ENCODE measurements at places on chromosomes 3 and 15. TPM values are rescaled to one million over a fixed set of nuclear protein-coding genes. Genes with fewer than 3 reads are reported as not detected.

The GP5 gene
- total RNA-seq = not detected

The SPATA12 gene
- 0.57 TPM for total RNA-seq

The SKOR1 gene
- total RNA-seq = 0.13 TPM

GRCh38 chr15:70854666-70854976 lies 664 bp upstream of the LARP6 start:
- no peaks in the 10 kb centered on the region for H3K27me3 ChIP-seq
- peaks cover 36% of the 10 kb centered on the region for H3K4me1 ChIP-seq
- peak overlapping the region; percentile 47 for H3K27ac ChIP-seq

GRCh38 chr3:154901278-154901677 lies 178.8 kb upstream of the MME start:
- H3K27ac ChIP-seq = no peak overlapping the region
- no peaks in the 10 kb centered on the region for H3K27me3 ChIP-seq

- no peak overlapping the region for H3K27ac ChIP-seq
- H3K4me3 ChIP-seq = no peak overlapping the region
- H3K27me3 ChIP-seq = no peaks in the 10 kb centered on the region
Measured at GRCh38 chr3:127706785-127707351, 34.1 kb downstream of the ABTB1 start.

GRCh38 chr15:99076109-99076508 lies 28.8 kb upstream of the SYNM start:
- peak overlapping the region; percentile 51 for H3K4me3 ChIP-seq
- no peaks in the 10 kb centered on the region for H3K36me3 ChIP-seq
- no peaks in the 10 kb centered on the region for H3K4me1 ChIP-seq

- H3K4me3 ChIP-seq = no peak overlapping the region
- H3K27me3 ChIP-seq = no peaks in the 10 kb centered on the region
- no peaks in the 10 kb centered on the region for H3K36me3 ChIP-seq
- H3K4me1 ChIP-seq = no peaks in the 10 kb centered on the region
- DNase-seq = no peak
Measured at GRCh38 chr15:63124506-63124905, 2.8 kb downstream of the LACTB start.

- H3K4me3 ChIP-seq = peak overlapping the region; percentile 94
- peaks cover 3% of the 10 kb centered on the region for H3K4me1 ChIP-seq
- H3K27ac ChIP-seq = peak overlapping the region; percentile 98
- no peak for DNase-seq
- H3K36me3 ChIP-seq = peaks cover 77% of the 10 kb centered on the region
- H3K27me3 ChIP-seq = no peaks in the 10 kb centered on the region
Measured at GRCh38 chr15:92899601-92899947, 550 bp upstream of the CHD2 start.

DNA sequence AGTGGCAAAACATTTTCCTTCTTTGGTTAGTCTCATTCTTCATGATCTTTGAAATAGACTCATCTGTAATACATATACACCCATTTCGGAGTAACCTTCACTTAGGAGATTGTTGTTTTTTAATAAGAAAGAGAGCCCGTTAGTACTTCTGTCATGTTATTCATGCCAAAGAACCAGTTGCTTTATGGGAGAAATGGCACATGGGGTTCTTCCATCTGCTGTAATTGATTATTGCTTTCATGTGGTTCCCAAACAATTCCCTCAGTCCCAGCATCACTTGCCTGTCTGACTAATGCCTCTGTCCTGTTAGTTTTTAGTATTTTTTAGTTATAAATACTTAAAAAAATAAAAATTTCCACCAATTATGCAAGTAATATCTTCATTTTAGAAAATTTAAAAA lies 33.8 kb upstream of the FAH start:
- no peak overlapping the region for H3K27ac ChIP-seq
- peaks cover 22% of the 10 kb centered on the region for H3K36me3 ChIP-seq
- DNase-seq = no peak
- H3K27me3 ChIP-seq = no peaks in the 10 kb centered on the region

- no peaks in the 10 kb centered on the region for H3K4me1 ChIP-seq
- H3K36me3 ChIP-seq = no peaks in the 10 kb centered on the region
- no peak overlapping the region for H3K27ac ChIP-seq
- H3K27me3 ChIP-seq = peaks cover 9% of the 10 kb centered on the region
- no peak for DNase-seq
Measured at GRCh38 chr15:68510558-68510957, 68.2 kb upstream of the CORO2B start.

- no peak overlapping the region for H3K27ac ChIP-seq
- H3K27me3 ChIP-seq = peaks cover 21% of the 10 kb centered on the region
- H3K4me3 ChIP-seq = no peak overlapping the region
- no peaks in the 10 kb centered on the region for H3K36me3 ChIP-seq
Measured at GRCh38 chr3:73351423-73352071, 273.2 kb downstream of the PDZRN3 start.

DNA sequence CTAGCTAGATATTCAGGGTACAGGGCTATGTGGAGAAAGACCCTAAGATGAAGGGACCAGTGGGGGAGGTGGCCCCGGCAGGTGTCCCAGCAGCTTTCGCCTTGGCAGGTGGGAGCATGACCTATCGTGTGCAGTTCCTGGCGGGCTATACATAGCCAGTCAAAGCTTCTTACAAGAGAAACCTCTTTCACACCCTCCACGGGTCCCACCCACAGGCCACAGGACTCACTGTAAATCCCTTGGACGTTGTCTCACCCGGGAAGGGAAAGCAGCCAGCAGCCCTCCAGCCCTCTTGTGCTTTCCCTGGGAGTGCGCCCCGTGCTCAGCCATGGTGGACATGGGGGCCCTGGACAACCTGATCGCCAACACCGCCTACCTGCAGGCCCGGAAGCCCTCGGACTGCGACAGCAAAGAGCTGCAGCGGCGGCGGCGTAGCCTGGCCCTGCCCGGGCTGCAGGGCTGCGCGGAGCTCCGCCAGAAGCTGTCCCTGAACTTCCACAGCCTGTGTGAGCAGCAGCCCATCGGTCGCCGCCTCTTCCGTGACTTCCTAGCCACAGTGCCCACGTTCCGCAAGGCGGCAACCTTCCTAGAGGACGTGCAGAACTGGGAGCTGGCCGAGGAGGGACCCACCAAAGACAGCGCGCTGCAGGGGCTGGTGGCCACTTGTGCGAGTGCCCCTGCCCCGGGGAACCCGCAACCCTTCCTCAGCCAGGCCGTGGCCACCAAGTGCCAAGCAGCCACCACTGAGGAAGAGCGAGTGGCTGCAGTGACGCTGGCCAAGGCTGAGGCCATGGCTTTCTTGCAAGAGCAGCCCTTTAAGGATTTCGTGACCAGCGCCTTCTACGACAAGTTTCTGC lies 15.0 kb downstream of the GRK7 start:
- DNase-seq = no peak
- H3K27ac ChIP-seq = no peak overlapping the region
- no peaks in the 10 kb centered on the region for H3K36me3 ChIP-seq
- no peak overlapping the region for H3K4me3 ChIP-seq

- no peaks in the 10 kb centered on the region for H3K36me3 ChIP-seq
- no peaks in the 10 kb centered on the region for H3K27me3 ChIP-seq
- H3K27ac ChIP-seq = no peak overlapping the region
- no peak overlapping the region for H3K4me3 ChIP-seq
Measured at GRCh38 chr15:76793162-76793561, 112.0 kb downstream of the SCAPER start.

DNA sequence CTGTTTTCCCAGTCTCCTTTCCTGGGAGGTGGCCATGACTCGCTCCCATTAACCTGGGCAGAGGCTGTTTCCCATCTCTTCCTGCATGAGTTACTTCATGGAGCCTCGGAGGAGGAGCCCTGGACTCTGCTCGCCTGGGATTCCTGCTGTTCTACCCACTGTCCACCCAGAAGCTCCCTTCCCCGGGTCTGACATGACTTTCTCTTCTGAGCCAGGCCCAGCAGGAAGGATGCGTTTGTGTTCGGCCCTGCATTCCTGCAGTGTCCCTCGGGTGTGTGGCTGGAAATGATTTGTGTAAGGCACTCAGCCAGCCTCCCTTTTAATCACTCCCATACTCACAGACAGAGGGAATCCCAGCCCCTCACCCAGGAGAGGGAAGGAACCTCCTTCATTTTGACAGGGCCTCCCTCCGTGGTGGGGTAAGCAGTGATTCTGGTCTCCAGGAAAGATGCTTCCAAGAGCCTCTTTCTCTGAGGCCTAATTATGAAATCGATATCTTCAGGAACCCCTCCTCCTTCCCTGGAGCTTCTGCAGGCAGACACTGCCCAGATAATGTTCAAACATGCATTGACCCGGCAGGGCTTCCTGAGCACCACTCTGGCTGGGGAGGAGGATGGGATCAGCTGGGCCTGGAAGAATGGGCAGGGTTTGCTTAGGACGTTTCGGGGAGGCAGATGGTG lies 41.6 kb upstream of the DLG1 start:
- H3K36me3 ChIP-seq = no peaks in the 10 kb centered on the region
- no peak overlapping the region for H3K4me3 ChIP-seq
- peak; percentile 62 for DNase-seq
- peaks cover 44% of the 10 kb centered on the region for H3K4me1 ChIP-seq

DNA sequence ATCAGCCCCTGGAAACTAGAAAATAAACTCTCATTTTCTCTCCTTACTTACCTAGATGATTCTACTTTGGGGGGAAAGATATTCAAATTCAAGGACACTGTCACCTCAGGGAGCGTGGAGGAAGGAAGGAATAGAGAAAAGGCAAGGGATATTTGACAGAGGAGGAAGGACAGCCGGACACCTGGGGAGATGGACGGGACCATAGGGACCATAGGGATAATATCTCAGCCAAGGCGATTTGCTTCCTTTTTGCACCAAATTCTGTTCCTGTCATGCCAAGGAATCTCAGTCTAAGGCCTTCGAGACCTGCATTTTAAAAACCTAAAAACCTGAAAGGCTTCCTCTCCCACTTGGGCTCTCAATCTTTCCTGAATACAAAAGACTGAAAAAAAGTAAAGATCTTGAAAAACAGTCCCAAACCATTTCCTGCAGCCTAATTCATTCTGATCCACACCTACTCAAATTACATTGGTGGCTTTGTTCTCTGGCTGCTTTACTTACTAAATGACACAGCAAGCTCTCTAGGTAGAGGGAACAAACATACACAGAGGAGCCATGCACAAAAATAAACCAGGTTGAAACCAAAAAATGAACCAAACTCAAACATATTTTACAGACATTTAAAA lies 73.9 kb upstream of the SLC24A5 start:
- no peaks in the 10 kb centered on the region for H3K36me3 ChIP-seq
- no peak overlapping the region for H3K4me3 ChIP-seq
- no peak overlapping the region for H3K27ac ChIP-seq
- DNase-seq = no peak
- H3K4me1 ChIP-seq = no peaks in the 10 kb centered on the region
- H3K27me3 ChIP-seq = no peaks in the 10 kb centered on the region

GRCh38 chr3:150210461-150211110 lies 197.5 kb upstream of the TSC22D2 start:
- H3K4me1 ChIP-seq = no peaks in the 10 kb centered on the region
- no peaks in the 10 kb centered on the region for H3K36me3 ChIP-seq
- no peak for DNase-seq
- no peak overlapping the region for H3K4me3 ChIP-seq

DNA sequence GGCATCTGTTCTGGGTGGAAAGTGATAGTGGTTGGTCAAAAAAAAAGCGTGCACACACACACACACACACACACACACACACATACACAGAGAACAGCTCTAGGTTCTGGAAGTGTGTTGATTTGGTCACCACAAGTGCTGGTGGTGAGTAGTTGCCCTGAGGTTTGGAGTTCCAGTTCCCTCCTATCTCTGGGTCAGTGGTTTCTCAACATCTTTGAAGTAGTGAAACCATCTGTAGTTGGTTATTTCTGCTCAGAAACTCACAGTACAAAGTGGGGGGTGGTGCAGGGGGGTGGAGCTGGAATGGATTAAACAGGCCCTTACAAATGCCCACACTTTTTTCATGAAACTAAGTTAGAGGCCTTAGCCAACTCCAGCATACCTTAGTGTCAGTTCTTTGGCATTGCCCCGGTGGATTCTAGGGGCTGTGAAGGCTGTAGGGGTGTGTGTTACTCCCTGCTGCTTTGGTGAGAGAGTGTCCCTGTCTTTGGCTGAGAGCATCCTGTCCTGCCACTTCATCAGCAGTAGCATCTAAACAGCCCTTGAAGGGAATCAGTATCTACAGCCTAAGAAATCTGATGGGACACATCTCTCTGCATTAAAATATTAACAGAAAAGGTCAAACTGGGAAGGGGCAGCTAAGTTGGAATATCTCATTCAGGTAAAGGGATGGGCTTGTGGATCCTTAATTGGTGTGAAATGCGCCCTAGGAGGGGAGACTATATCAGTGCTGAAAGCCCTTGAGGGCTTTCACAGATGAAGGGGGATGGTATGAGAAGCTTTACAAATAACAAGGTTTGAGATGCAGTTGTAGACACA lies 20.6 kb downstream of the SMAD3 start:
- peaks cover 98% of the 10 kb centered on the region for H3K4me1 ChIP-seq
- H3K27me3 ChIP-seq = no peaks in the 10 kb centered on the region
- no peak overlapping the region for H3K4me3 ChIP-seq
- peaks cover 15% of the 10 kb centered on the region for H3K36me3 ChIP-seq
- peak; percentile 47 for DNase-seq

GRCh38 chr3:138513090-138513843 lies 78.9 kb downstream of the ESYT3 start:
- no peak overlapping the region for H3K4me3 ChIP-seq
- no peak for DNase-seq
- H3K27me3 ChIP-seq = no peaks in the 10 kb centered on the region
- no peaks in the 10 kb centered on the region for H3K4me1 ChIP-seq

DNA sequence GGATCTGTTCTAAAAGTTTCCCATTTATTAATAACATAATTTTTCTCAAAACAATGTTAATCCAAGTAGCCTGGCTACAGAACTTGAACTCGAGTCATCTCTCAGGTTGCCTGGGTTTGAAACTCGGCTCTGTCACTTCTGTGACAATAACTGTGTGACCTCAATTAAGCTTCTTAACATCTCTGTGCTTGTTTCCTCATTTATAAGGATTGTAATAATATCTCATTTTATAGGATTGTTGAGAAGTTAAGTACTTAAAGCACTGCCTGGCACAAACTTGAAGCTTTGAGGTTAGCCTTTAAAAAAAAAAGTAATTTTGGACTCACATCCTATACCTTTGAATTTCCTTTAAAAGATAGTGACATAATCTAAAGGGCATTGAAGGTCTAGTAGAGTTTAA lies 3.4 kb downstream of the RAB5A start:
- H3K36me3 ChIP-seq = peaks cover 48% of the 10 kb centered on the region
- DNase-seq = no peak
- H3K4me1 ChIP-seq = peaks cover 25% of the 10 kb centered on the region
- no peaks in the 10 kb centered on the region for H3K27me3 ChIP-seq

DNA sequence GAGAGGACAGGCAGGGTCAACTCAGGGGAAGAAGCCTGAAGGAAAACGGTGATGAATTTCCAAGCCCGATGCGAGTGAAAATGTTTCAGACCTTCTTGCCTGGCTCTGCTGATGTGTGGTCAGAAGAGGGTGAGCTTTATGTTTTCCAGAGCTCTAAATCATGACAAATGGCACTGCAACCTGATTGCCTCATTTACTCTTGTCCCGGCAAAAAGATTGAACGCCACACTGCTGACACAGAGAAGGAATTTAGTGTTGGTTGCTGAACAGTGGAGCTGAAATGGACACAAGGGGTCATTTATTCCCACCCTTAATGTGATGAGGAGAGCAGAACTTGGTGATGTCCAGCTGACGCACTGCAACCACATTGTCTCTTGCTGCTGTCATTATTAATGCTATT lies 36.1 kb upstream of the GABRG3 start:
- no peaks in the 10 kb centered on the region for H3K4me1 ChIP-seq
- no peak overlapping the region for H3K4me3 ChIP-seq
- no peaks in the 10 kb centered on the region for H3K36me3 ChIP-seq
- no peaks in the 10 kb centered on the region for H3K27me3 ChIP-seq
- no peak for DNase-seq
- H3K27ac ChIP-seq = no peak overlapping the region

- no peak for DNase-seq
- H3K36me3 ChIP-seq = no peaks in the 10 kb centered on the region
- H3K4me3 ChIP-seq = no peak overlapping the region
- no peak overlapping the region for H3K27ac ChIP-seq
- H3K27me3 ChIP-seq = no peaks in the 10 kb centered on the region
Measured at GRCh38 chr3:40299721-40300335, 9.7 kb upstream of the EIF1B start.
